ENCODE measurements at places on chromosomes 6 and 20.

- no peak for DNase-seq
These were observed 17.7 kb upstream of the TNFAIP3 start for GRCh38 chr6:137849181-137849980.

DNA sequence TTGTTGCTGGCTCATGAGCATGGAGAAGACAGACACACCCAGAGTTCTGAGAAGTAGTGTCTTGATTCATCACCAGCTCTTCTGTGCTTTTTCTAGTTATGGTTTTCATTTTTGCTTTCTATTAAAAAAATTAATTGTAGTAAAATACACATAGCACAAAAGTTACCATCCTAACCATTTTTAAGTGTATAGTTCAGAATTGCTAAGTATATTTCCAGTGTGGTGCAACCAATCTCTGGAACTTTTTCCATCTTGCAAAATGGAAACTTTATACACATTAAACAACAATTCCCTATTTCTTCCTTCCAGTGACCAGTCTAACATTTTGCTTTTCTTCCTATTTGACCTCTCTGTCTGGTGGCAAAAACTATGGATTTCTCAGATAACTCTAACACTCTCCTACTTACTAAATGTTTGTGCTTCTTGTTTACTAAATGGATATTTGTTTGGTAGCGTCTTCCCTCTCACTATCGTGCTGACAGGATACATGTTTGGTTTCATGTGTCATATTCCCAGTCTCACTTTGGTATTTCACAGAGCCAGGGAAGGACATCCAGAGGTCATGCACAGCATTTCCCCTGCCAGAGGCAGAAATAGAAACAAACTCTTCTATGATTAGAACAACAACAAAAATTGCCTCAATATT is 40.6 kb downstream of the TXLNB start:
- no peak for DNase-seq

- DNase-seq: no peak
These were observed 15.1 kb downstream of the RFPL4B start for GRCh38 chr6:112362027-112362795.

- no peak for DNase-seq
These were observed 86.1 kb downstream of the SIM1 start for GRCh38 chr6:100378576-100378975.

GRCh38 chr6:101799531-101799930 is 406.0 kb downstream of the GRIK2 start:
- DNase-seq: no peak

DNA sequence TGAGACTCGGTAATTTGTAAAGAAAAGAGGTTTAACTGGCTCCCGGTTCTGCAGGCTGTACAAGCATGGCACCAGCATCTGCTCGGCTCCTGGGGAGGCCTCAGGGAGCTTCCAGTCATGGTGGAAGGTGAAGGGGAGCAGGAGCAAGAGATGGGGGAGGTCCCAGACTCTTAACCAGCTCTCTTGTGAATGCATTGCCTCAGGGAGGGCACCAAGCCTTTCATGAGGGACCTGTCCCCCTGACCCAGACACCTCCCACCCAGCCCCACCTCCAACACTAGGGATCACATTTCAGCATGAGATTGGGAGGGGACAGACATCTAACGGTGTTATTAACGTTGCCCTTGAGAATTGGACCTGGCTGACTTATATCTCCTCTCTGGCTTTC is 68.6 kb downstream of the PTPN1 start:
- DNase-seq: no peak

DNA sequence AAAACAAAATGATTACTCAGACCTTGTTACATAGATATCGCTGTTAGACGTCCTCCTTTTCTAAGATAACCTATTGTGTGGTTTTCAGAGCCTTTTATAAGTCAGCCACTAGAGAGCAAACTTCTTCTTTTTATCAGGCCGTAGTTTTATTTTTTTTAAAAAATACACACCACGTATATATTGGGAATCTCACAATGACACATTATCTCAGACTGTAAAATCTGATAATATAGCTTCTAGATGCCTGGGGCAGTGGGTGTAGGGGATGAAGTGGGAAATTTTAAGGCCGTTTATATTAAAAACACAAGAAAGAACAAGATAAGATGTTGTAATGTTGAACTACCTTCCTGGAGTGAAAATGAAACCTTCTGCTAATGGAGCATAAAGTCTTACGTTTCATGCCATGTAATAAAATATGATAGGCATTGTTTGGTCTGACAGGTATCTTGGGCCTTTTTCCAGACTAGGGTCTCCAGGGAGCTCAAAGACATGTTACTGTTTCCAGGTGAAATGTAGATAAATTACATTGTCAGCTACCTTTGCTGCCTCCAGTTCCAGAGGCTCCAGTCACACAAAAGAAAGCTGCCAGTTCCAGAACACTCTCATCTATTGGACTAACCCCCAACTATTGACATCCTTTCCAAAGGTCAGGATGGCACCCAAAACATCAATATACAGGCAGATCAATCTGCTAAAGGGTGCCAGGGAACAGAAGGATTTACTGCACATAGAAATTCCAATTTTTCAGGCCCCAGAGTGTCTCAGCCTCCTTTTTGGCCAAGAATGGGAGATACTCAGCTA is 130.2 kb upstream of the AKIRIN2 start:
- peak; percentile 23 for DNase-seq

DNA sequence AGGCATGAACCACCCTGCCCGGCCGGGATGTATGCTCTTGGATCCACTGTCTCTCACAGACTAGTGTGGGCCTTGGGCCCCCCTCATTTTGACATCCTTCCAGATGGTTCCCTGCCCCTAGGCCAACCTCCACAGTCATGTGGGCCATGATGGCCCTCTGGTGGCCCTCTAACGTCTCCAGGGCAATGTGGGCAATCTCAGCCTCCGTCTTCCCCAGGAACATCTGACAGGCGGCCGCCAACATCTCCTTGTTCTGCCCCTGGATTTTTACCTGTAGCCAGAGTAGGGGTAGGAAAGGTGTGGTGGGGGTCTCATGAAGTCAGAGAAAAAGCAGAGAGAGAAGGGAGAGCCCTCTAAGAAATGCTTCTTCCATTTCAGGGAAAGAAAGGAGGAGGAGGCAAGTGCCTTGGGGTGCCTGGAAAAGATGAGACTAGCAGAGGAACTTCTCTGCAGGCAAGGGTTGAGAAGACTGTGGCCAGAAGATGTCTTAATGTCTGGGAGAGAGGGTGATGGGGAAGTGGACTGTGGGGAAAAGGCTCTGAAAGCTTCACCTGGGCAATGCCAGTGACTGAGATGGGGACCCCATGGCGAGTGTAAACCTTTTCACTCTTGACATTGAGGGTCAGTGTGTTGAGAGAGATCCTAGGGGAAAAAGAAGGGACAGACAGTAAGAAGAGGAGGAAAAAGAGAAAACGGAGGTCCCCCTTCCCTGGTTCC is 1.3 kb downstream of the FLOT1 start:
- no peak for DNase-seq

- DNase-seq: no peak
These were observed 13.4 kb upstream of the GHRH start for GRCh38 chr20:37274851-37275524.

DNA sequence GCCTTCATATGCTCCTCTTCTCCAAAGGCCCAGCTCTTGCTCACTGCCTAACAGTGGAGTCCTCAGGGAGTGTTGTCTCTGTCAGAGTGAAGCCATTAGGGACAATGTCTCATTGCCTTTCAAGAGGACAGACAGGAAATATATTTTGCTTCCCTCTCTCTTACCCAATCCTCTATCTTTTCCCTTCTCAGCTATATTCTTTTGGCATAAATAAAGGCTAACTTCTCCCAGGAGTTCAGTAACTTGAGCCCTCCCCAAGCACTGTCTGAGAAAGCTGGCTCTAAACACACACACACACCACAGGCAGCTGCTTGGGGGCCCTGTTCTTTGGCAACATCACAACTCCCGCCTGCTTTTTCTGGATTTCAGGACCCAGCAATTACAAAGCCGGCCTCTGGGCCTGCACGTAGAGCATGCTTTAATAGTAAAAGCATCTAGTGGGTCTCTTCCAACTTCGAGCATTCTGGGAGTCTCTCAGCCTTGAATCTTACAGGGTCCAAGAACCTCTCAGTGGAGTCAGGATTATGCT is 34.7 kb upstream of the LAMA4 start:
- DNase-seq: no peak

GRCh38 chr6:112416866-112417265 is 69.7 kb downstream of the RFPL4B start:
- no peak for DNase-seq

GRCh38 chr6:7238900-7239589 is 74.0 kb downstream of the SSR1 start:
- DNase-seq: peak; percentile 38

DNA sequence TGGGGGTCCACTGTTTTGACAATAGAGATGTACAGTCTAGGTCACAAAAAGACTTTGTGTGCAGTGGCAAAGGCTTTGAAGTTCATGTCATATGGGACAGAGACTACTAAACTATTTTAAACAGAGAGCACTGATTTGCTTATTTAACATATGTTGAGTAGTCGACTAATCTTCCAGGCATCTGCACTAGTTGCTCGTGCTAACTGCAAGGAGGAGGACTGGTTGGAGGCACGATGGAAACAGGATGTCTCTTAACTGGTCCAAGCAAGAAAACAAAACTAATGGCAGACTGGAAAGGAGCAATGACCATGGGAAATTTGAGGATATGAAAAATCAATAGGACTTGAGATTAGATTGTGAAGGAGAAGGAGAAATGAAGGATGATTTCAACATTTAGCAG is 28.5 kb upstream of the ERVFRD-1 start:
- DNase-seq: no peak

DNA sequence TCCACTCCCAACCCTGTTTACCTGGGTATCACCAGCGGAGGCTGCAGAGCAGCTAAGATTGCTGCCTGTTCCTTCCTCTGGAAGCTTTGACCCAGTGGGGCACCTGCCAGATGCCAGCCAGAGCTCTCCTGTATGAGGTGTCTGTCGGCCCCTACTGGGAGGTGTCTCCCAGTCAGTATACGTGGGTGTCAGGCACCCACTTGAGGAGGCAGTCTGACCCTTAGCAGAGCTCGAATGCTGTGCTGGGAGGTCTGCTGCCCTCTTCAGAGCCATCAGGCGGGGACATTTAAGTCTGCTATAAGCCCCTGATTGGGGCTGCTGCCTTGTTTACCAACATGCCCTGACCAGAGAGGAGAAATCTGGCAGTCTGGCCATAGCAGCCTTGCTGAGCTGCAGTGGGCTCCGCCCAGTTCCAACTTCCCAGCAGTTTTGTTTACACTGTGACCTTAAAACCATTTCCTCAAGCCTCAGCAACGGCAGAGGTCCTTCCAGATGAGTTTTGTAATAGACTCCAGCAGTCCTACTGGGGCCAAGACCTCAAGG is 2.8 kb downstream of the RAET1E start:
- DNase-seq: peak; percentile 17

GRCh38 chr6:99346595-99346994 is 2.9 kb downstream of the FAXC start:
- DNase-seq: no peak

GRCh38 chr6:100721256-100721655 is 159.9 kb downstream of the ASCC3 start:
- DNase-seq: no peak

DNA sequence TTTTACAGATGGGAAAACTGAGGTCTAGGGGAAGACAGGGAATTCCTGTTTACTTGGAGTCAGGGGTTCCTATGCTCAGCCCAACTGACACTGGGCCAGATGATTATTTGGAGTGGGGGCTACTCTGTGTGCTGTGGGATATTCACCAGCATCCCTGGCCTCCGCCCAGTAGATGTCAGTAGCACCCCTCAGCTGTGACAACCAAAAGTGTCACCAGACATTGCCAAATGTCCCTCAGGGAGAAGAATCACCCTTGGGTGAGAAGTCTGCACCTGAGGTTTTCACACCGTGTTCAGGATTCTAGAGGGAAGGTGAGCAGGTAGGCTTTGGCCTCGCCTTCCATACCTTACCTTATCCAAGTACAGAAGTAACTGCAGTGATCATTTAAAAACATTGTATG is 27.6 kb downstream of the CDH26 start:
- no peak for DNase-seq

DNA sequence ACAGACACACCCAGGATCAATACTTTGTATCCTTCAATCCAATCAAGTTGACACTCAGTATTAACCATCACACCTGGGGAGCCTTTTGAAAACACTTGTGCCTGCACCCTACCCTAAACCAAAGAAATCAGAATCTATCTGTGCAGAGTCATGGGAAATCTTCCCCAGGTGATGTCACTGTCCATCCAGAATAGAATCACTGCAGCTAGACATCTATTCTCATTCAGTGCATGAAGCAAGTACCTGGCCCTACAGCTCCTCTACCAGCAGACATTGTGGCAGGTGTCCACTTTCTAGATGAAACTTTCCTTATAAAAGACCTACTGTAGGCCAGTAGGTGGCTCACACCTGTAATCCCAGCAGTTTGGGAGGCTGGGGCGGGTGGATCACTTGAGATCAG is 262.4 kb upstream of the MARCKS start:
- no peak for DNase-seq

DNA sequence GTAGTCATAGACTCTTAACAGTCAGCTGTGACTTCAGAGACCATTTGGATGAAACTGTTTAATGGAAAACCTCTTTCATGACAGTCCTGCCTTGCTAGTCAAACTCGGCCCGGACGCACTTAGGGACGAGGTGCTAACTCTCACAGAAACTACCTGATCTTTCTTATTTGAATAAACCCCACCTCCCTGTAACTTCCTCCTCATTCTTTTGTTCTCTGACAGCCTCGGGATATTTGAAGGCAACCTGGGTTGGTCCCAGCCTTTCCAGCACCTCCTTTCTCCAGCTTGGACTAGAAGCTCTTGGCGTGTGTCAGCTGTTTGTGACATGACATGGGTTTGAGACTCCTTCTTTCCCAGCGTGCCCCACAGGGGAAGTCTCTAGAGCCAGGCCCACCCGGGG is 175.3 kb upstream of the EXOC2 start:
- no peak for DNase-seq

- no peak for DNase-seq
These were observed 111.6 kb downstream of the SNX5 start for GRCh38 chr20:17856837-17857605.

DNA sequence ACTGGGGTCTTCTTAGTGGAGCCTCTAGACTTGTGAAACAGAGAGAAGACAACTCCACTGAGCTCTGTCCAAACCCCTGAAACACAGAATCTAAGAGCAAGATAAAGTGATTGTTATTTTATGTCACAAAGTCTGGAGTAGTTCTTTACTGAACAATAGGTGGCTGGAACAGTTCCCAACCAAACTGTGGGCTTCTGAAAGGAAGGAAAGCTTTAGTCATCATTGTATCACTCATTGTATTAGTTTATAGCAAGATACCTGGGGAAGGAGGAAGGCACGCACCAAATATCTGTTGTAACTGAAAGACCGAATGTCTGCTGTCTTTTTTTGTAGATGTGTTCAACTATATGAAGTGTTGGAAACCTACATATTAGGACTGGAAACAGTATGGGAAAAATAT is 284.9 kb upstream of the TBX18 start:
- no peak for DNase-seq

DNA sequence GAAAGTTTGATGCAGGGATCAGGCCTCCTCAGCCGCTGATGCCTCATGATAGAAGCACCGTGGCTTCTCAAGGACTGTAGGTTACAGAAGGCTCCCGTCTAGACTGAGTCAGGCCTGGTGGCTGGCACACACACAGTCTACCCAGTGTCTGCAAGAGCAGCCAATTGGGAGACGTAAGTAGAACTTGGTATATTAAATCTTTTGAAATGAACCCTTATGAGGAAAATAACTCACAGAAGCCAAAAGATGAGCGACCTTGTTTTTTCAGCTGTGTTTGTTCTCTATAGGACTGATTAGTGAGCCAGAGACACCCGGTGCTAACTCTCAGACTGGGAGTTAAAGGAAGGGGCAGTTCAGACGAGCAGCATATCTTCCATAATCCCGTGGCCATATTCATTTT is 5.9 kb upstream of the PDE10A start:
- no peak for DNase-seq

GRCh38 chr20:8837396-8837795 is 231.5 kb upstream of the PLCB4 start:
- DNase-seq: no peak

All from kidney capillary endothelial cell (primary cell).